ENCODE measurements at places on chromosomes 3 and 15. TPM values are rescaled to one million over a fixed set of nuclear protein-coding genes. Genes with fewer than 3 reads are reported as not detected.

DNA sequence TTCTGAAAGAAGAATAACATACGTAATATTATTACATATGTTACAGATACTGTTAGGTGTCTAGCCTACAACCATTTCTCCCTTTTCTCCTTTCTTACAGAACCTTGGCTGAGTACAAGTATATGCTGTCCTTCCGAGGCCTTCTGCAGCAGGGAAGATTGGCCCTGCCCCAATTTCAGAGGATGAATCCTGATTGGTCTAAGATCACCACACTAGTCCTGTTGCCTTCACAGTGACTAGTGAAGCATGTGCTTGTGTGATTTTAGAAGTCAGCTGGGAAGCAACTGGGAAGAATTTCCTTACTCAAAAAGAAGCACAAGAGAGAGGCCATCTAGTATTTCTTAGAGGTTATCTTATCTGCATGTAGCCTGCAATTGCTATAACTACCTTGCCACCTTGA lies 30.6 kb upstream of the MECOM start:
- peak; percentile 13 for DNase-seq

Gene MBD4
- total RNA-seq: 26.0 TPM

- DNase-seq: peak; percentile 100
Observed at GRCh38 chr3:194089357-194090177, 46.4 kb upstream of the HES1 start.

- peak; percentile 36 for DNase-seq
Observed at GRCh38 chr3:94036909-94037507, 8.6 kb upstream of the STX19 start.

GRCh38 chr3:49500732-49501609 lies 30.9 kb downstream of the DAG1 start:
- peak; percentile 96 for DNase-seq

- no peak for DNase-seq
Observed at GRCh38 chr3:77096145-77096544, 56.2 kb downstream of the ROBO2 start.

Data from HT1080 (cell line).